ENCODE measurements at places on chromosomes 7 and 10. TPM values are rescaled to one million over a fixed set of nuclear protein-coding genes. Genes with fewer than 3 reads are reported as not detected.
A peak's percentile ranks its signal among the peaks of the same experiment; 100 is the strongest.

Gene SLC13A1
- total RNA-seq: not detected

Gene OR13A1
- 1.5 TPM for total RNA-seq

- H3K36me3 ChIP-seq: no peaks in the 10 kb centered on the region
- no peak overlapping the region for H3K4me3 ChIP-seq
- no peak for DNase-seq
- H3K27me3 ChIP-seq: no peaks in the 10 kb centered on the region
Measured at GRCh38 chr10:124647421-124648130, 96.6 kb downstream of the FAM53B start.

DNA sequence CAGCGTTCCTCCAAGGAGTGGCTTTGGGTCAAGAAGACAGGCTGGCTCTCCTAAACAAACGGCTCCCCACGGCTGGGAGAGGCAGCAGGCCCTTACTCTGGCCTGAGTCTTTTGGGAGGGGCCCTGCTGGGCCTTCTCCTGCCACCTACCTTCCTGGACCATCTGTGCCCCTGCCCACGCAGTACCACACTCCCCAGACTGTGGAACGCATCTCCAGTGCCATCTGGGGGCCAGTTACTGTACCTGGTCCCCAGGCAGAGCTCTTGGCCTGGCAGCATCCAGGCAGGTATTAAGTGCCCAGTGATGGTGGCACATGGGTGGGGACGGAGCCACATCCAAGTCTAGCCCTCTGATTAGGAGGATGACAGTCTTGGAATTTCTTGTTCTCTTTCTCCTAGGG is 14.4 kb downstream of the ALKBH4 start:
- peaks cover 9% of the 10 kb centered on the region for H3K4me1 ChIP-seq
- DNase-seq: no peak
- no peak overlapping the region for H3K27ac ChIP-seq
- H3K36me3 ChIP-seq: no peaks in the 10 kb centered on the region

Gene ABCF2
- 40.7 TPM for total RNA-seq

Gene VIPR2
- total RNA-seq: 3.1 TPM

Gene AKR1C2
- 1.8 TPM for total RNA-seq

- H3K27me3 ChIP-seq: no peaks in the 10 kb centered on the region
- H3K4me1 ChIP-seq: no peaks in the 10 kb centered on the region
- H3K36me3 ChIP-seq: no peaks in the 10 kb centered on the region
- no peak overlapping the region for H3K27ac ChIP-seq
- no peak overlapping the region for H3K4me3 ChIP-seq
Measured at GRCh38 chr7:45681596-45682357, 107.6 kb downstream of the ADCY1 start.

DNA sequence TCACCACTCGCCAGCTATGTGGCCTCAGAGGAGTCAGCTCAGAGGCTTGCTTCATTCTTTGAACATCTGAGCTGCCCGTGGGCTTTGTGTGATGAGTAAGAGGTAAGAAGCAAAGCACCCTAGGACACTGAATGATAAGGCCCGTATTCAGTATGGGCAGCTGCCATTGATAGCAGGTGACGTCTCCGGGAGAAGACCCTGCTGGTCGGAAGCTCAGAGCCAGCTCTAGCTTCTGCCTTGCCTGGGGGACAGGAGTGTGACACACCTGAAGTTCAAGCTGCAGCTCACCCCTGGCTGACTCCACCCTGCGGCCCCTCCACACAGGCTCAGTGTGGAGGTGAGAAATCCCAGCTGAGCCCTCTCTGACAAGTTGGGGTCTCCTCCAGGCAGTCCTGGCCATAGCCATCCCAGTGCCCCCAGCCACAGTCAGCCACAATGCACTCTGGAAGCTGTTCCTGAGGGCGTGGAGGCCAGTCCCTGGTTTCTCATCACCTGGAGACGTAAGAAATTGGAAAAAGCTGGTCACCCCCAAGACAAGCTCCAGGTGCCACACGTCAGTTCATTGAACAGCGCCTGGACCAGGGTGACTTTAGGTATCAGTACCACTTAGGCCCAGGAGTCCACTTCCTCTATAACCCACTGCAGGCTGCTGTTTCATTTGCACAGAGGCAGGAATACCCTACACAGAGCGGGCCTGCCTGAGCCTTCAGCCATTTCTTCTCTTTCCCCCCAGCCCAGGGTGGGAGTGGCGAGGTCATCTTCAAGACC is 164.9 kb upstream of the RHEB start:
- H3K4me1 ChIP-seq: no peaks in the 10 kb centered on the region
- H3K27me3 ChIP-seq: no peaks in the 10 kb centered on the region
- H3K27ac ChIP-seq: no peak overlapping the region
- no peak for DNase-seq
- H3K4me3 ChIP-seq: no peak overlapping the region

GRCh38 chr7:45457591-45457990 is 116.6 kb upstream of the ADCY1 start:
- H3K4me1 ChIP-seq: no peaks in the 10 kb centered on the region
- no peak overlapping the region for H3K27ac ChIP-seq
- no peak overlapping the region for H3K4me3 ChIP-seq

Gene TDRD1
- not detected for total RNA-seq

Gene PGAM2
- 11.3 TPM for total RNA-seq

Gene MYL10
- not detected for total RNA-seq

- H3K36me3 ChIP-seq: no peaks in the 10 kb centered on the region
- H3K27me3 ChIP-seq: no peaks in the 10 kb centered on the region
- H3K27ac ChIP-seq: no peak overlapping the region
- no peaks in the 10 kb centered on the region for H3K4me1 ChIP-seq
Measured at GRCh38 chr7:106553446-106553836, 107.5 kb downstream of the CCDC71L start.

DNA sequence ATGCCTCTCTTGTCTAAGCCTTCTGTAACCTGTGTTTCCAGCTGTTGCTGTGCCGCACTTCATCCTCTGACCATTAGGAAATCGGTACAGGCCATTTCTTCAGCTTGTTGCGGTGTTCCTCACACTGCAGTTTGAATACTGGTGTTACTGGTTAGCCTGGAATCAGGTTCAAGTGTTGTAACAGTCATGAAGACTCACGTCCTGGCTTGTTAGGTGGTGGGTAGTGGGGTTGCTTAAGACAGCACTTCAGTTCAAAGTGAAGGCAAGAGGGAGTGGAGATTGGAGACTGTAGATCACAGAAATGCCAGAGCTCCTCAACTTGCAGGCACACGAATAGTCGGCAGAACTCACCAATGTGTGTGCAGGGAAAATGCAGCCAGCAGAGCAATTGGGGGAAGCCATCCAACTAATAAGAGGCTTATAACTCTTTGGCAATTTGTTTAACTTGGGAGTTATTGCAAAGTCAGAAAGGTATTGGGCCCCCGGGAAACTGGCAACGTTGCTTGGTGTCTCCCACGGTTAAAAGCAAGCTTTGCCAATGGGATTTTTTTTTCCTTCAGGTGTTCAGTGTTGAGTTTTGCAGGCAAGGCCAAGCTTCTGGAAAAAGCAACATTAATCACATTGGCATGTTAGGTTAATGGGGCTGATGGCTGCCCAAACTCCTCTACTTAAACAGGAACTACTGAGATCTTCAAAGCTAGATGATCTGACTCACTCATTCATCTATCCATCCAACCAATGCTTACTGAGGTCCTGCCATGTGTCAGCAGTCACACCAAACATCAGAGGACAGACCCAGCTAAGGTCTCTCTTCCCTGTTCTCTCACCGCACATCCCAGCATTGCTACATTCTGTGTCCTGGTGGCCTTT is 380.9 kb downstream of the GATA3 start:
- no peaks in the 10 kb centered on the region for H3K36me3 ChIP-seq
- H3K4me1 ChIP-seq: peaks cover 5% of the 10 kb centered on the region
- no peak overlapping the region for H3K4me3 ChIP-seq
- H3K27ac ChIP-seq: no peak overlapping the region
- peaks cover 9% of the 10 kb centered on the region for H3K27me3 ChIP-seq

Gene LIPJ
- total RNA-seq: 0.06 TPM

DNA sequence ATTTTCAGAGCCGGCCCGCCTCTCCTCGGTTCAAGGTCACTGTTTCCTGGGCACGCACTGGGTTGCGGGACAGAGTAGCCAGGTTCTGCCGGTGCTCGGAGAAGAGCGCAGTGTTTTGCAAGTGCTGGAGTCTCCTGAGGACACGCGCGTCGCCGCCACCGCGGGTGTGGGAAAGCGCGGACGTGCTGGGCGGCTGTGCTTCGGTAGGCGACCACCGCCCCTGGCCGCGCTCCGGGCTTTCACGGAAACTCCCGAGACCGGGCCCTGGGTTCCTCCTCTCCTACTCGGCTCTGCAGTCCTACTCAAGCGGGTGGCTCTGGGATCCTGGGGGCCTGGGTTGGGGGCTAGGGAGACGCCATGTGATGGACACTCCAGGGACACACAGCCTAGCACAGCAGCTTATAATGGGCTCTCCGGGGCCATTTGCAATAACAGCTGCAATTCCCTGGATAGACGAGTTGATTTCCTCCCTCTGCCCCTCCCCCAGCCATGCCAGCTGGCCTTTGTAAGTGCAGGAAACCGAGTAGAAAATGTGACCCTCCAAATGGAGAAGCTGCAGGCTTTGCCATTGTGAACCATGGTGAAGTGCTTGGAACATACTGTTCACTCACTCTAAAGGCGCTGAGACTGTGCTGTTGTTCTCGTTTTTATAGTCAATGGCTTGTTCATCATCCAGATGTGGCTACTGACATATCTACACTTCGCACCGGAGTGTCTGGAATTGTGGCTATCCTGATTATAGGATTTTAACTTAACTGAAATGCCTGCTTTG is 2.1 kb downstream of the FRAT1 start:
- peaks cover 19% of the 10 kb centered on the region for H3K4me1 ChIP-seq
- peak; percentile 58 for DNase-seq
- H3K27me3 ChIP-seq: peaks cover 32% of the 10 kb centered on the region
- H3K4me3 ChIP-seq: peak overlapping the region; percentile 95
- H3K27ac ChIP-seq: no peak overlapping the region

- H3K4me1 ChIP-seq: peaks cover 19% of the 10 kb centered on the region
- no peak for DNase-seq
- no peaks in the 10 kb centered on the region for H3K27me3 ChIP-seq
Measured at GRCh38 chr7:51222916-51223315, 93.7 kb downstream of the COBL start.

Gene PIK3CG
- total RNA-seq: not detected

Gene VSIR
- total RNA-seq: 0.46 TPM

DNA sequence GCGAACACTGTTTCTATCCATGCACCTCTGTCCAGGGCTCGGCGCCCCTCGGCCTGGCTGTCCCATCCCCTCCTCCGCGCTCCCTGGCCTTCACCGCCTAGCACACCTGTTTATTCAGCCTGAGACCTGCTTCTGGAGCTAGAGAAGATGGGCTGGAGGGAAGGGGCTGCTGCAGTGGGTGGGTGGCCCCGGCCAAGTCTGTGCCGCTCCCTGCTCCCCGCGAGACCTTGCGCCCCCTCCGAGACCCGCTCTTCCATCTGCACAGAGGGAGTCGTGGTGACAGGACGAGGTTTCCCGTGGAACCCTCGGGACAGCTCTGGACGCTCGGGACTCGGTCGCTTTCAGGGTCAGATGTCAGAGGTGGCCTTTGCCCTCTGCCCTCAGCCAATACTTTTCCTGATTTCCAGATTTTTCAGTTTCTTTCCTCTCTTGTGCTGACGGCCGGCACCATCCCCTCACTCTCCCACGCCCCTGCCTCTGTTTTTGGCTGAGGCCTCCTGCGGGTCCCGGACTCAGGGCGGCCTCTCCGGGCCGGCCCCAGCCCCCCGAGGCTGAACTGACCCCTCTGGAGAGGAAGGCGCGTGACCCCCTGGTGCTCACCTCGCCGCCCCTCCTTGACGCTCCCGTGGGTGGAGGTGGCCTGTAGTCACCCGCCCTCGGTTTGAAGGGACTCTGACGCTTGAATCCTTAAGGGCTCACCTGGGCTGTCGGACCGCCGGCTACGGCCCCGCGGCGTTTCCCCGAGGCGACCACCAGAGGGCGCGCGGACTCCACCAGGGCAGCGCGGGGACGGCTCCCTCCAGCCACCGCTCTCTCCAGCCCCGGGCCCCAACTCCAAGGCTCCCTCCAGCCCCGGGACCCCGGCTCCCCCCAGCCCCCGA is 15.6 kb downstream of the SHH start:
- H3K4me3 ChIP-seq: no peak overlapping the region
- no peaks in the 10 kb centered on the region for H3K4me1 ChIP-seq
- no peaks in the 10 kb centered on the region for H3K36me3 ChIP-seq
- H3K27ac ChIP-seq: no peak overlapping the region
- peak; percentile 67 for DNase-seq

- H3K27ac ChIP-seq: no peak overlapping the region
- H3K36me3 ChIP-seq: no peaks in the 10 kb centered on the region
- no peaks in the 10 kb centered on the region for H3K27me3 ChIP-seq
- no peaks in the 10 kb centered on the region for H3K4me1 ChIP-seq
- no peak overlapping the region for H3K4me3 ChIP-seq
- no peak for DNase-seq
Measured at GRCh38 chr7:167090-167855, 25.1 kb upstream of the FAM20C start.

DNA sequence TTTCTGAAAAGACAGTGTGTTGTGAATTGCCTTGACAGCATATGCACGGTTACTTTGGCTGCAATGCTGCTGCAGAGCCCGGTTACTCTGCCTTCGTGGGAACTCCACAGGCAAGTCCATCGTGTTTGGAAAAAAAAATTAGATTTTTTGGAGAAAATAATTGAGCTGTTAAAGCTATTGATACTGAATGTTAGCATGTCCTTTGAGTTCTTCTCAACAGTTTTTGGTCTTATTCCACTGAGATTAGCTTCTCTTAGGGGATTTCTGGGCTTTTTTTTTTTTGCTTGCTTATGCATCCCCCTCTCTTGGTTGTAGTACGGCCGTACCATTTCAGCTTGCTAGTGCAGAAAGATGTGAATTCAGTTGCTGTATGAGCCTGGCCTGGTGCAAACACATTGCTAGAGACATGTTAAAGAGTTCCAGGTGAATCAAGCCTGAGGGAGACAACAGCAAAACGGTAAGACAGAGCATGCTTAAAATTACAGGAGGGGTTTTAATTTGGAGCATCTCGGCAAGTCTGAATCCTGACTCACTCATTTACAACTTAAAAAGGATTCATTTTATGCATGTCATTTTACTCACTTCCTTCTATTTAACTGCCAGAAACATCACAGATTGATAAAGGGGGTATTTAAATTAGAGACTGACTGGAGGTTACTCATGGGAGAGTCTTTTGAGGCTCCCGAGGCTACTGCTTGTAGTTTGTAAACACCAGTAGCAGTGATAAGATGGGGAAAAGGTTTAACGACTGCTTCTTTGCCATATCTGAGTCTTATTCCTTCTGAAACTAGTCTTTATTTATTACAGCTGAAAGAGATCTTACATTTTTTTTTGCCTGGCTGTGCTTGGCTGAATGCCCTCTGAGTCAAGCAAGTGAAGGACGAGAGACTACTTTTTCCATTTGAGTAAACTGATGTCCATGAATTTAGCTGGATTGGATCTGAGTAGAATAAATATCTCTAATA is 113.7 kb downstream of the CDK14 start:
- H3K27me3 ChIP-seq: no peaks in the 10 kb centered on the region
- peaks cover 40% of the 10 kb centered on the region for H3K4me1 ChIP-seq
- H3K4me3 ChIP-seq: no peak overlapping the region
- H3K27ac ChIP-seq: no peak overlapping the region
- no peak for DNase-seq
- no peaks in the 10 kb centered on the region for H3K36me3 ChIP-seq

DNA sequence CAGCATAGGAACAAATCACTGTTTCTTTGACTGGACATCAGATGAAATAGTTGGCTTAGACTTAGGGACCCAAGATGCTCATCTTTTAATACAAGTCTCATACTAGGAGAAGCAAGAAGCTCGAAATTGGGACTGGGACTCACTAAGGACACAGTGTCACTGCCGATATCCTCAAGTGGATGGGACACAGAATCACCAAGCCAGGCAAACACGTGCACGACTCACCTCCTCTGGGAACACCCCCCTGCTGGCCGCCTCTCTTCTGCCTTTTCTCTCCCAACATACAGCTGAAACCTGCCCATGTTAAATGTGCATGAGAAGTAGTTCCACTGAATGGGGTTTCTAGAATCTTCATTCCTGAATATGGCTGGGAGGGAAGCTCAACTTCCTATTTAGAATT is 106.6 kb upstream of the FAM204A start:
- no peak for DNase-seq
- H3K27me3 ChIP-seq: no peaks in the 10 kb centered on the region
- no peaks in the 10 kb centered on the region for H3K4me1 ChIP-seq
- H3K36me3 ChIP-seq: no peaks in the 10 kb centered on the region
